ENCODE measurements at places on chromosomes 2 and 18. TPM values are rescaled to one million over a fixed set of nuclear protein-coding genes. Genes with fewer than 3 reads are reported as not detected.

GRCh38 chr18:76497021-76497420 is 2.0 kb upstream of the ZNF516 start:
- no peak for DNase-seq

DNA sequence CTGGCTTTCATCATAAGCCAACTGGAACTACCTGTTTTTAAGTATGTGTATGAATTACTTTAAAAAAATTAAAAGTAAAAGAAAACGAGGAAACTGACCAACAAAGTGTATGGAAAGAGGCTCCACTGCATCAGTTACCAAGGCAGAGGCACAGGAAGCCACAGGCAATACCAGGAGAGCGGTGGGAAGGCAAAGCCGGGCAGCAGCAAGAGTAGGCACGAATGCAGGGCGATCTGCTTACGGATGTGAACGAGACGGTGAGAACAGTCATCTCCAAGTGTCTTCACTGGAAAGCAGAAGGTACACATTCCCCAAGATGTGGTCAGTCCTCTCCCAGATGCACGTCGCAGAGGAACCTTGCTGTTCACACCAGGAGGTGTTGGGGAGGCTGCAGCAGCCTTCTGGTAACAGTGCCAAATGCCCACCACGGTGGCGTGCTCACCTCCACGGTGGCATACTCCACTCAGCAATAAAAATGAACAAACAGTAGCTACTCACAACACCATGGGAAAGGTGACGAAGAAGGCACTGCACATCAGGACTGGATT is 43.1 kb downstream of the HS6ST1 start:
- no peak for DNase-seq

DNA sequence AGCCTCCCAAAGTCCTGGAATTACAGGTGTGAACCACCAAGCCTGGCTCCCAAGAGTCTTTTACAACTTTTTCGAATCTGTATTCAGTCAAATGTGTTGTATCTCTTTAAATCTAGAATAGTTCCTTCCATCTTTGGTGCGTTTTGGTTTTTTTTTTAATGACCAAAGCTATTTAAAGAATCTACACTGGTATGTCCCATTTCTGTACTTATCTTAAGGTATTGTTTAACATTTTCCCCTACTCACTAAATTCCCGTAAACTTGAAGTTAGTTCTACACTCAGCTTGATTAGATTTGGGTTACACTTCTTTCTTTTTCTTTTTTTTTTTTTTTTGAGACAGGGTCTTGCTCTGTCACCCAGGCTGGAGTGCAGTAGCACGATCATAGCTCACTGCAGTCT is 63.8 kb downstream of the TMEM237 start:
- DNase-seq, result peak; percentile 66

GRCh38 chr2:14702258-14702657 is 69.7 kb downstream of the LRATD1 start:
- no peak for DNase-seq

DNA sequence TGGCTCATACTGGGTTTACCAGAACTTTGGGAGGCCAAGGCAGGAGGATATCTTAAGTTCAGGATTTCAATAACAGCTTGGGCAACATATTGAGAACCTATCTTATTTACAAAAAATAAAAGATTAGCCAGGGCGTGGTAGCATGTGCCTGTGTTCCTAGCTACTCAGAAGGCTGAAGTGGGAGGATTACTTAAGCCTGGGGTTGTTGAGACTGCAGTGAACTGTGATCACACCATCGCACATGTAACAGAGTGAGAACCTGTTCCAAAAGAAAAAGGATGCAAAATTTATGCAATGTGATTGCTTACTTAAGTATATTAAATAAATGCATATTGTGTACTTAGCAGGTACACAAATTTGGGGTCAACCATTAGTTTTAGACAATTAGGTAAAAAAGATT is 768.9 kb upstream of the CDH7 start:
- DNase-seq, result no peak

GRCh38 chr2:112001942-112002341 is 53.1 kb upstream of the TMEM87B start:
- DNase-seq, result peak; percentile 50

GRCh38 chr2:238893349-238894000 is 45.6 kb downstream of the TWIST2 start:
- DNase-seq, result no peak

- DNase-seq, result no peak
Observed at GRCh38 chr2:78535395-78535794, 490.1 kb upstream of the REG3G start.

GRCh38 chr18:72375618-72376017 is 168.5 kb downstream of the CBLN2 start:
- DNase-seq, result peak; percentile 76

DNA sequence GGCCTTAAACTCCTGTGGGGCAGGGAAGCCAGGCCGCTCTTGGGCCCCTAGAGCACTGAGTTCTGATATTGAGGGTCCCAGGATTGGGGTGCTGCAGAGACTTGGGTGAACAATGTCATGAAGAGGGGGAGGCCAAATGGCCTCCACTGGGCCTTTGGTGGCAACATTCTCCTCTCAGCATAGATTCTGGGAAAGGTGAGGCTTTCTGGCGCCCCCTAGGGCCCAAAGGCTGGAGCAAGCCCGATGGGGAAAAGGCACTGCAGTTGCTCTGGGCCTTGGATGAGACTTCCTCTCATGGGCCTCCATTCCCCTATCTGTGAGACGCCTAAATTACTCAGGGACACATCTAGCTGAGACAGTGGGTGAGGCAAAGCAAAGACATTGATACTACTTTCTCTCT is 84.8 kb downstream of the ACAA2 start:
- DNase-seq, result peak; percentile 60

DNA sequence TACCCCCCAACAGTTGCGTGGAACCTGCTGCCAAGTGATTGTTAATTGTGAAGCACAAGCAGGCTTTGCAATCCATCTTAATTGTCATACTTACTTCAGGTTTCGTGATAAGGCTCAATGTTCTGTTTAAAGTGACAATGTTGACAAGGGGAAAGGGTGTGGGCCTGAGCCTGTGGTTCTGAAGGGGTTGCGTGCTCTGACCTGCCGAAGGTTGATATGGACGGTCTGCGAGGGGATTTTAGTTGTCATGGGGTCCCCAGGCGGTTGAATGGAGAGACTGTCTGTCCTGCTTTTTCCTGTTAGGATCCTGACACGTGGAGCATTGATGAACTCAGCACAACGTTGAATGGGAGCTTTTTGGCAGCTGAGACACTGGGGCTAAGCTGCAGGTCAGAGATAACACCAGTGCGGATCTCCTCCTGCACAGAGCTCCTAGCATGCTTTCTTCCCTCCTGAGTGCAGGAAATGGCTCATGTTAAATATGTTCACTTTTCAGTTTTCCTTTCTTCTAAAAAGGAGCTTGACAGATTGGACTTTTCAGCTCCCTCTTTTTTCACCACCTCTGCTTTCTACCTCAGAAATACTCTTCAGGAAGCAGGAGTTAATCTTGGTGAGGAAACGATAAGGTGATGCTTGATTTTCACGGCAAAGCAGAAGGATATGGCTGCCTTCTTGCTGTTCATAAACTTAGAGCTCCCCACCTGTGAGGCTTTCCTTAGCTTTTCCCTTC is 62.9 kb upstream of the ZEB2 start:
- no peak for DNase-seq

DNA sequence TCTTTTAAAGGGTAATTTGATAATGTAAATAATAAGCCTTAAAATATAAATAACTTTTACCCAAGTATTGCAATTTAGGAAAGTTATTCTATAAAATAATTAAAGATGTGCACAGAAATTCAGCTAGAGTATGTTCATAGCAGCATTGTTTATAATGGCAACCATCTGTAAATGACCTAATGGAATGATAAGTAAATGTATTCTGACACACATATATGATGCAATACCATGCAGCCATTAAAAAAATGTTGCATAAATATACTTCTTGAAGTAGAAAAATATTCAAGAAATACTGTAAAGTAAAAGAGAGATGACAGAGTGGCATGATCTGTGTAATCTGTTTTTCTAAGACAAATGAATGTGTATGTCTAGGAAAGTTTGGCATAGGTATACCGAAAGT is 545.7 kb downstream of the ZEB2 start:
- DNase-seq, result peak; percentile 89

DNA sequence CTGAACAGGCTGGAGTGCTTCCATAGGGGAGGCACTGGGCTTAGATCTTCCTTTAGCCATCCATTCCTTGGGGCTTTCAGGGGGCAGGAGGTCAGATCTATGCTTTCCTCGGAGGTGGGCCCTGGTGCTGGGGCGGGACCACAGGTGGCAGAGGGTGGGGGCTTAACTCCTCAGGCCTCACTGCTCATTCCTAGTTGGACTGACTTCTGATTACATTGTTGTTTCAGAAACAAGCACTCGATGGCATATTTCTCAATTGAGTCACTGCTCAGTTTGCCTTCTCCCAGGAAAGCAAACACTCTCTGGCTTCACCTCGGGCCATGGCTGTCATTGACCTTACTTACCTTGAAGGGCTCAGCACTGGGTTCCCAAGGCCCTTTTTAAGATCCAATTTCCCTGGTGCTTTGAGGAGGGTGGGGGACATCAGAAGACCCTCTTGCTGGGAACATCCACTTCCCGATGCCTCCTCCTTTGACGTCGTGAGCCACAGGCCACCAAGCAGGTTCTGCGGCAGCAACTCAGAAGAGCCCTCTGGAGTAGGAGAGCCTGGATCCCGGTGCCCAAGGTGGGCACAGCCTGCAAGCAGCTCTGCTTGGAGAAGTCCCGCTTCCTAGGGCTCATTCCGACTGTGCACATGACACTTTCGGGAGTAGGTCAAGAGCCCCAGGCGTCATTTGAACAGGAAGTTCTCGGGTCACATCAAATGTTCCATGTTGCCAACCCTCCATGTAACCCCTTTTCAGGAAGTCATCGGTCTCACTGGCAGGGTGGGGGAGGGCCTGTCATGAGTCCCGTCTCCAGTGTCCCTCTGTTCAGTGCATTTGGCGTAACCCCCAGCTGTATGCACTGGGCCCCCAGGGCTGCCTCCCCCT is 40.6 kb downstream of the SDC1 start:
- peak; percentile 49 for DNase-seq

- no peak for DNase-seq
Observed at GRCh38 chr2:178782236-178782635, 25.0 kb downstream of the TTN start.

DNA sequence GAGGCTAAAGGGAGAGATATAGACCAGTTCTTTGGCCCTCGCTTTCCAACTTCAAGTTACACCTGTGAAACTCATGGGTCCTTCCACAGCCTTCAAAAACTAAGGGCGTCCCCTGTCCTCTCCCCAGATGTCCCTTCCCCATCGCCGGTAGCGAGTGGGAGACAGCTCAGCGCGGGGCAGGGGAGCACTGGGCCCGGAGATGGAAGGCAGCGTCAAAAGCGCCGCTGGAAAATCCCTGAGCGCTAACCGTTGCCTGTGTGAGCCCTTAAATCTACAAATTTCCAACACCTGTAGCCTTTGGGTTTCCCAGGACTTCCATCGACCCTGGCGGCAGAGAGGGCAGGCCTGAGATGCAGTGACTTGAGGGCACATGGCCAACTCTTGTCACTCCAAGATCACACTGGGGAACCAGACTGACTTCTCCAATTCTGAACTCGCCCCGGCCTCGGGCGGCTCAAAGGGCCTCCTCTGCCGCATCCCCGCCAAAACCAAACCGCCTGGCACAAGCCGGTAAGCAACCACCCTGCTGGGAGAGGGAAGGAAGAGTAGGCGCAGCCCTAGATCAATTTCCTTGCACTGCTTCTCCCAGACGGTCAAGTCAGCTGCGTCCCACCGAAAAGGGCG is 879 bp upstream of the EPAS1 start:
- no peak for DNase-seq

- no peak for DNase-seq
Observed at GRCh38 chr2:96763511-96764252, 3.0 kb downstream of the CNNM4 start.

- no peak for DNase-seq
Observed at GRCh38 chr2:9991221-9991620, 39.7 kb downstream of the GRHL1 start.

DNA sequence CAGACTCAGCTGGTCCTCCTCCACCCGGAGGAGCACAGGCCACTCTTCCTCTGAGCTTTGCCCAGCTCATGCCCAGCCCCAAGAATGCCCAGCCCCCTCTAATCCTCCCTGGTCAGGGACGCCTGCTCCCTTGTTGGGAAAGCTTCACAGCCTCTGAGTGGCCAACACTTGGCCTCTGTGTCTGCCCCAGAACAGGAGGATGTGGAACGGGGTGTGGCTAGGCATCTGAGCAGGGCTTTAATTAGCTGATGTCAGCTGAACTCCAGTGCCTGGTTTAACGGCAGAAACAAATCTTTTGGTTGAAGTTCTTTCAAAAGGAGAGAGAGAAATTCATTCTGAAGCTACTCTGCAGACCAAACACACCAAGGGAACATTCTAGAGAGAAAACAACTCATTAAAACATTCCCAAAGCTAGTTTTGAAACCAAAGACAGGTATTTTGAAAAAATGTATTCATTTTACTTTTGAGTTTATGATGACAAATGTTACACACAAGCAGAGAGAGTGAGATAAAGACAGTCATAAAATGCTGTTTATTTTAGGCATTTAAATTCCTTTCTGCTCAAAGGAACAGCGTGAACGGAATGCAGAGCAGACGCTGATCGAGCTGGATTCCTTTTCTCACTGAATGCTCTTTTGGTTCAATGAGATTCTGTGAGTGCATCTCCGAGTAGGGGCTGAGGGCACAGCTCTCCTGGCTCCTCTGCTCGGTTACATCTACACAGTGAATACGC is 63.8 kb downstream of the RTP5 start:
- DNase-seq, result peak; percentile 27

GRCh38 chr2:181998041-181998835 is 12.6 kb downstream of the PPP1R1C start:
- DNase-seq, result no peak

DNA sequence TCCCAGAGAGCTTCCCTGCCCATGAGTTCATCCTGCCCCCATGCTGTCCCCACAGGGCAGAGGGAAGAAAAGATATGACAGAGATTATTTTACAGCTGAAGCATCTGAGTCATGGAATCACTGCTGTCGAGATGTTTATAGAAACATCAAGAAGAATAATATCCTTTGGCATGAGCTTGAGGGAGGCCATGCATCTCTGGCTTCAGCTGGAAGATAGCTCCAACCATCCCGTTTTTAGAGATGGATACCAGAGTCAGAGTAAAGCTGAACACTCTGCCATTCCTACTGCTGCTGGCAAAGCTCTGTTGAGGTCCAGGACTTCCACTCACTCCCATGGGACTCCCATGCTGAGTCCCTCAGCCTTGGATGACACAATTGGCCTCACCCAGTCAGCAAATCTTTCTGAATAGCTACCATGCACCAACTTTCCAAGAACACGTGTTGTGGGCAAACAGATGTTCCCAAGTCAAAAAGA is 167.8 kb downstream of the TTC32 start:
- peak; percentile 86 for DNase-seq

GRCh38 chr2:120477831-120478481 is 132.0 kb downstream of the INHBB start:
- no peak for DNase-seq

The SLC40A1 gene
- 8.0 TPM for polyA plus RNA-seq

The NR4A2 gene
- polyA plus RNA-seq, result 0.62 TPM

The DNAH6 gene
- not detected for polyA plus RNA-seq

The UGT1A1 gene
- polyA plus RNA-seq, result not detected

The SNED1 gene
- polyA plus RNA-seq, result 10.1 TPM

The FAM228A gene
- 4.3 TPM for polyA plus RNA-seq

The WNT6 gene
- not detected for polyA plus RNA-seq

The RAPGEF4 gene
- polyA plus RNA-seq, result 0.51 TPM

The ALK gene
- polyA plus RNA-seq, result 0.01 TPM

The SULT6B1 gene
- not detected for polyA plus RNA-seq

The VAMP8 gene
- 17.7 TPM for polyA plus RNA-seq

The C2orf76 gene
- polyA plus RNA-seq, result 21.1 TPM

The SCN9A gene
- polyA plus RNA-seq, result 31.2 TPM

The IL36A gene
- not detected for polyA plus RNA-seq
